Effector memory CD8-positive, alpha-beta T cell (primary cell): ENCODE measurements at places on chromosomes 12 and 14.

- no peak for DNase-seq
Measured at GRCh38 chr14:102545461-102546265, 36.1 kb upstream of the ANKRD9 start.

DNA sequence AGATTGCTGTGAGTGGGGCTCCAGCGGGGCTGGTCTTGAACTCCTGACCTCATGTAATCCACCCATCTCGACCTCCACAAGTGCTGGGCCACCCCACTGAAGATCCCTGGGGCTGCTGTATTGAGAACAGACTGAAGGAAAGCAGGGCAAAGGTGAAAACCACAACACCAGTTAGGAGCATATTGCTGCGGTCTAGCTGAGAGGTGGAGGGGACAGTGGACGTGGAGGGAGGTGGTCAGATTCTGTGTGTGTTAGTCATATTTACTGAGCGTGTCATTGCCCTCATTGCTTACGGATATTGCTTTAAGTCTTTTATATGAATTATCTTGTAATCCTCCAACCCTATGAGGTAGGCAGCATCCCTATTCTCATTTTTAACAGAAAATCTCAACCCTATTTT is 69.0 kb upstream of the OVCH1 start:
- DNase-seq, result no peak

DNA sequence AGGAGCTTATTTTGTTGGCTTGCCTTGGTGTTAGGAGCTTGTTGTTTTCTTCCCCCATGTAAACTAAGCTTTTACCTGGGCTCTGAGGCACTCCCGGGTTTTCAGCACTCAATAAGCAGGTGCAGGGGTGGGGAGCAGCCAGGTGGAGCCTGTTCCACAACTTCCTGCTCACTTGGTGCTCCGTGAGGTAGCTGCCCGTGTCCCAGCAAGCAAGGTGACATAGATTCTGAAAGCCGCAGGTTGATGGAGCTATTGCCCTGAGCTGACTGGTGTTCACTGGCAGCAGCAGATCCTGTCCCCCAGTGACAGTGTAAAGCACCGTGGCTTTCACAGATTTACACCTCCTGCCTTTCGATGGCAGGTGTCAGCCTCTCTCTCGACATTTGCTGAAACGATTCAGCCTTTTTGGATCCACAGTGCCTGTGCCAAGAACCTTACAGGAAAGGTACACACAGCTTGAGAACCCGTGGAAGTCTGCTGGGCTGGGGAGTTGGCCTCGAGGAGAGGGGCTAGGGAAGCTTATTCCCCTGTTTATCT is 295.7 kb upstream of the FKBP4 start:
- DNase-seq, result no peak

GRCh38 chr12:106248846-106249371 is 1.1 kb upstream of the CKAP4 start:
- no peak for DNase-seq

DNA sequence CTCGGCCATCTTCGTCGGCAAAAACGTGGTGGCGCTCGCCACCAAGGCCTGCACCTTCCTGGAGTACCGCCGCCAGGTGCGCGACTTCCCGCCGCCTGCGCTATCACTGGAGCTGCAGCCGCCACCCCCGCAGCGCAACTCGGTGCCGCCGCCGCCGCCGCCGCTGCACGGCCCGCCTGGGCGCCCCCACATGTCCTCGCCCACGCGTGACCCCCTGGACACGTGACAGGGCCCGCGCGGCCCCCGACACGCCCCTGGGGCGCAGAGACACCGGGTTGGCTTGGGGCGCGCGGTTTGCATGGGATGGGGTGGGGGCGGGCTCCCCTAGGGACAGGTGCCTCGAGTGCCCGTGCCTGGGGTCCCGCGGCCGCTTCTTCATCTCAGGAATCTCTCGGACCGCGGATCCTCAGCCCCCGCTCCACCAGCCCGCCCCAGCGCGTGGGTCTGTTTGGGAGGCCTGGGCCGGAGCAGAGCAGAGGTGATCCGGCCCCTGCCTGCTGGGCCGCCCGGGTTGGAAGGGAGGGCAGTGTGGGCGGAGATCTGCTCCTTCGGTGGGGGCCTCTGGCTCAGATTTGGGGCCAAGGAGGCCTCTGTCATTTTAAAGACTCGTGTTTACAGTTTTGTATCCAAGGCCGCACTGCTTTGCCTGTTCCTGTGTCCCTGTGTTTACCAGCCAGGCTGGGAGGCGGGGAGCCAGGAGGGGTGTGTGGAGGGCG is 3.3 kb downstream of the TMEM121 start:
- no peak for DNase-seq
